ENCODE measurements at places on chromosomes 3 and 15.

- no peak for DNase-seq
Measured at GRCh38 chr3:88149101-88149508, 654 bp upstream of the C3orf38 start.

DNA sequence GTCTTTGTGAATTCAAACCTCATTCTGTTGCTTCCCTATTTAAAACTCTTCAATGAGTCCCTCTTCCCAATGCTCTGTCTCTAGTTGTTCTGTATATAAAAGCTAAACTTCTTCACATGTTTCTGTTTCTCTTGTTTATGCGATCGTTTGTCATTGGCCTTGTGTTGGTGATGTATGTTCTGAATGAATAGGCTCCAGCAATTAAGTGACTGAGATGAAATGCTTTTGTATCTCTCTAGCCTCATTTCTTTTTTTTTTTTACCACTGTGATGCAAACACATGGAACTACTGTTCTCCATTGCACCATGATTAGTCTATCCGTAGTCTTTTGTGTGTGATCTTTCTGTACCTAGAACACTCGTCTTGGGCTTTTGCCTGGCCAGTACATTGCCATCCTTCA lies 380.5 kb upstream of the TPRG1 start:
- no peak for DNase-seq

DNA sequence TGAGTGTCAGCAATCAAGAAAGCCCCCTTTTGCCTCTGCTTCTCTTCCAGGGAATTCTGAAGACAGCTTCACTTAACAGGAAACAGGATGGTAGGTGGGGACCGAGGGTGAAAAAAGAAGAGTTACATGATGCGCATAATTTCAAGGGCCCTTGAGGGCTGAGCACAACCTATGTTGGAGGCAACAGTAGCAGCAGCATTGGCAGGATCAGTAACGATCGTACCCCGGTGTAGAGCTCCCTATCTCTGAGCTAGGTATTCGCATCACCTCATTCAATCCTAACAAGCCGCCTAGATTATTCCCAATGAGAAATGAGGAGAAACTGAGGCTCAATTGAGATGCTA lies 432 bp upstream of the RAD54L2 start:
- DNase-seq, result no peak

GRCh38 chr3:47323431-47324277 lies 40.9 kb downstream of the KLHL18 start:
- no peak for DNase-seq

DNA sequence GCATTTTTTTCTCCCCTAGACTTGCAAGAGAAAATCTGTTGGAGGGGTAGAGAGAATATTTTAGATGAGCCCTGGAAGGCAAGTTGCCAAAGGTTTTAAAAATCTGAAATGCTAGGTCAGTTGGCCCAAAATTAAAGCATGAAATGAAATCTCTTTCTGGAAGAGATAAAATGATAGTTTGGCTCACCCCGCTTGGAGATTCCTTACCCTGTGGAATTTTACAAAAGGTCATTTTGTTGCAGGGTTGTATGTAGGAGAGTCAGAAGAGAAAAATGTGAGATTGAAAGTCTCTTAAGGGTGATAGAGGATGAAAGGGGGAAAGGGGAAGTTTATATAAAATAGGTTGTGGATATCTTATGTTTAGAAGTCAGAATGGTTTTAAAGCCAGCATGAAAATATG lies 277.8 kb downstream of the CD47 start:
- no peak for DNase-seq

- no peak for DNase-seq
Measured at GRCh38 chr15:90942354-90943120, 7.5 kb downstream of the UNC45A start.

- no peak for DNase-seq
Measured at GRCh38 chr15:93366387-93367100, 277.5 kb upstream of the RGMA start.

DNA sequence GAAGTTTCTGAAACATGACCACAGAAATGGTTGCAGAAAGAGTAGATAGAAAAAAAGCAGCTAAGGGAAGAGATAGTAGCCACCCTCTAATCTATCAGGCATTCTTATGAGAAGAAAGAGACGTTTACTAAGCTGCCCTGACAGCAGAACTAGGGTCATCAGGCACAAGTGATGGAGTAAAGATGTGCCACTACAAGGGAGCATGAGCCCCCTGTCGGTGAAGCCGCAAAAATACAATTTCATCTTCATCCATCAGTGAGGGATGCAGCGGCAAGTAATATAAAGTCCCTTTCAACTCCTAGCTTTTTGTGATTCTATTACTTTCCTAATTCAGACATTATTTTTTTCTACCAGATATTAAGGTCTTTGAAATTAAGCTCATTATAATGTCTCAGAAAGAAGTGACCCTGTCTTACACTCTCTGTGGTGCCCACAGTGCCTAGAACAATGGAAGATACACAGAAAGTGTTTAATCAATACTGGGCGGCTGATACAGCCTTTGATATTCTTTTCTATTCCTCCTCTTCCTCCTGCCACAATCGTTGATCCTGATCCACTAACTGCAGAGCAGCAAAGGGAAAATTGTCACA lies 651.6 kb downstream of the NTRK3 start:
- no peak for DNase-seq

DNA sequence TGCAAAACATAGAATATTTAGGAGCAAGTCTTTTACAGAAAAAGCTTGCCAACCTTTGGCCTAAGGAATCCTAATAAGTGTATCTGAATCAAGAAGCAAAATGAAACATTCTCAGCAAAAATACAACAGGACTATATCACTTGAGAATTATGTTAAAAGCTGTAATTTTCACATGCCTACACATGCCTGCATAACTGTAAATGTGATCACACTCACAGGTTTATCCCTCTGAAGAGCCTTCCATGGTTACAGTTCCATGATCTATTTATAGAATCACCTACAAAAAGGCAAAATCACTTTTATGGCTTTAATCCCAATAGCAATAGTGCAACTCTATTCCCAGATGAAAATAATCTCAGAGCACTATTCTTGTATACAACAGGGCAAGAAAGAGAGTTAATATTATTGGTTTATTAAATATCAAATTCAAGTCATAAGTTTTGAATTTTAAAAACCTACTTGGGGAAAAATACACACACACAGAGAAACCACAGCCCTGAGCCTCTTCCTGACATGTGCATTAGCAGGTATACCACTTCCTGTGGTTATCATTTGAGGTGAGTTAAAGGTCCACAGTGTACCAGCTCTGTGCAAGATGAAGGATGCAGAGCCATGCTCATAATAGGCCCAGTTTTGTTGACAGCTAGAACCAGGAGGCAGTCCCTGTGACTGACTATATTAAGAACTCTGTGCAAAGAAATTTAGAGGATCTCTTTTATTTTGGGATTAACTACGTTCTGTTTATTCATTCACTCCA lies 252.5 kb upstream of the TGFBR2 start:
- no peak for DNase-seq

DNA sequence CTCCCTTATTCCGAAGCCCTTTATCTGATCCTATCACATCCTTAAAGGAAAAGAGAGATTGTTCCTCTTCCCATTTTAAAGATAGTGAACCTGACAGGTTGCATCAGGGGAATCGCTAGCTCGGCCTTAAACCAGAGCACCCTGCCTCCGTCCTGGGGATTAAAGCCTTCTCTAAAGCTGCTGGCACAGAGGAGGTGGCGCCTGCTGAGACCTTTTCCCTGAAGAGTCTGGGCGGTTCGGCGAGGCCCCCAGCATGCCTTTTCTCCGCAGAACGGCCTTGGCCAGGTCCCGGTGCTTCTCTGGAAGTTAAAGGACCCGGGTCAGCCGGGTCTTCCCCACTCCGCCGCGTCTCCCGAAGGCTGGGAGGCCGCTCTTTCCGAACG lies 593 bp downstream of the FAM219B start:
- no peak for DNase-seq

DNA sequence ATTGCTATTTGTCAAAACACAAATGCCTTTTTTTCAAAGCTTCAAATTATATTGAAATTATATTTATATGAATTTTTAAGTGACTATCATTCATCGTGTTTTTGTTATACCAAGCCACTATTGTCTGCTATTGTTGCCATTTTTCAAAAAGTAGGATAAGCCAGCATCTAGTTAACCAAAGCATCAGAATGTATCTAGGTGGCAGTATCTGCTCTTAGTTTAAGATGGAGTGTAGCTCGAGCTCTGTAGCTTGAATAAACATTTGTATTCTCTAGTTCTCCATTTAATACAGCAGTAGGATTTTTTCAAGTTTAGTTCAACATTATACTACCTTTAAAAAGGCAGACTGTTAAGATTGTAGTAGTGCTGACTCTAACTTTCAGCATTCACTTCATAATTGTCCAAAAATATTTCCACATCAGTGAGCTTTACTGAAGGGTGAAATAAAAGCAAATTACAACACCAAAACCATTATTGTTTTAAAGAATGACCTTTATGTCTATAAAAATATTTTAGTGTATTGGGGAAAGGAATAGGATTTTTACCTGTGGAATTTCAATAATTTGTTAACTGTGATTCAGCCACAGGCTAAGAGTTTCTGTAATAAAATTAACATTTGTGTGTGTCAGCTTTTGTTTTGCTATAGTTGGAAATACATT lies 19.6 kb upstream of the C15orf61 start:
- no peak for DNase-seq

- DNase-seq, result no peak
Measured at GRCh38 chr3:131586277-131586676, 83.5 kb upstream of the MRPL3 start.

DNA sequence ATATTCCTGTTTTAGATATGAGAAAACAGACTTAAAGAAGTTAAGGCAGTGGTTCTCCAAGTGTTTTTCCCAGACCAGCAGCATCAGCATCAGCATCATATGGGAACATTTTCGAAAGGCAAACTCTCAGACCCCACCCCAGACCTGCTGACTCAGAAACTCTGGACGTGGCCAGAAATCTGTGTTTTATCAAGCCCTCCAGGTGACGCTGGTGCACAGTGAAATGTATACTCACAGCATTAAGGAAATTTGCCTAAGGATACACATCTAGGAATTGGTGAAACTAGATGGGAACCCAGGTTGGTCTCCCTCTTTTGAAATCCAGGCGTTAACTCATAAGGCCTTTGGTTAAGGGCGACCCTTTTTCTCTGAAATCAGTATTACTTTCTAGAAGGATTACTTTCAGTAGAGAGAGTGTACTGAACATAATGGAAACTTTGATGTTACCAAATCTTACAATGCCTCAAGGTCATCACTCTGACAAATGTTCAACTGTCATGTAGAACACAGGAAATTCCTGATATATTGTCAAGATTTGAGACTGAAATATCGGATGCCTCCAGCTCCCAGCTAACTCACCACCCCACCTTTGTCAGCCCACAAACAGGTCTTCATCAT lies 910.2 kb downstream of the ROBO1 start:
- DNase-seq, result no peak

- no peak for DNase-seq
Measured at GRCh38 chr3:12907296-12907695, 65.9 kb upstream of the RPL32 start.

- DNase-seq, result no peak
Measured at GRCh38 chr15:48389691-48390143, 58.5 kb downstream of the DUT start.

- no peak for DNase-seq
Measured at GRCh38 chr15:33152502-33153109, 41.9 kb downstream of the FMN1 start.

DNA sequence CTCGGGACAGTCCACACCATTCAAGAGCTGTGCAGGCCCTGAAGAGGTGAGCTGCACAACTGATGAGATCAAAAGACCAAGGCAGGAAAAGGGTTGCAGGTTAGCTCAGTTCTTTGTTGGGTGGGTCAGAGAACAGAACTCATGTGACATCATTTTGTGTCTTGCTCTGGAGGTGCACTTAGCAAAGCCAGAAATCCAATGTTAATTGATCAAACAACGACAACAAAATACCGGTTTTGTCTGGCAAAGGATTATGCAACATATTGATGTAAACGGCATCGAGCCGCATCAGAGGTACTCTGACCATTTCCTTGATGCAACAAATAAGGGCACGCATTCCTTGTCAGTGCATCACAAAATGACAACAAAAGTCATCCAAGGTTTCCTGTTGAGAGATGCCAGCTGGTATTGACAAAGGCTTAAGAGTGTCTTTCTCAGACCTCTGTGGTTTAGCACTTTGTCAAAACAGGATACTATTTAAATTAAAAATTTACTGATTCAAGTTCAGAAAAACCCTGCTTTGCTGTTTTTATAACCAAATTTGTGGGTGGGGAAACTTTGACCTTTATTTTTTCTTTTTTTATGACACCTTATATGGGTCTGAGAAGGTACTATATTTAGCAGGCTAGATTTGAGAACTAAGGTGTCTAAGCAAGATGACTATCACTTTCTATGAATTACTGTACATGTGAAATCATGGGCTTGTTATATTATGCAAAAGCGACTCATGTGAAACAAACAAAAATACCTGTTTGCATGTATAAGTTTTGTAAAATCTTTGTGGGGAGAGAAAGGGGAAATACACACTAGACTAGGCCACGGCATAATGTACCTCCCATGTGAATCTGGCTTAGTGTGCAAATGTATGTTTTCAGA lies 496.1 kb downstream of the FOXP1 start:
- peak; percentile 75 for DNase-seq

DNA sequence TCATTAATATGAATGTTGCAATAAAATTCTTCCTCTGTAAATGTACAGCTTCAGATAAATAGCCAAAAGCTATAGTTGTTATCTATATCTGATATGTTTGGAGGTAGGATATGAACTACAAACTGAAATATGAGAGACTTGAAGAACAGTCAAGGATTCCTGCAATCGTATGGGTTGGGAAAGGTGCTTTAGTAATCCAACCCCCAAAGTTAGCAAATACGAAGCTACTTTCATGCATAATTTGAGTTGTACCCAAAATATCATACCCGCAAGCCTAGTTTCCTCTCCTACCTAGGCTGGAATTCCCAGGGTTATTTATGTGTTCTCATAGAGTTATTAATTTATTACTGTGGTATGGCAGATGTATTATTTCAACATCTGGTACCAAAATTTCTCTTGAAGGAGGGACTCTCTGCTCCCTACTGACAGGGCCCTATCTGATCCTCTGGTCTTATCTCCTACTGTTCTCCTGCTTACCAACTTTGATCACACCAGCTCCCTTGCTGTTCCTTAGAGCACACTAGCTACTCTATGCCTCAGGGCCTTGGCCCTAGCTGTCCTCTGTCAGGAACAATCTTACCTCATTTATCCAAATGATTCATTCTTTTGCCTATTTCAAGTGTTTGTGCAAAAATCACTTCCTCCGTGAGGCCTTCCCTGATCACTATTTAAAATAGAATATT lies 140.4 kb upstream of the CCDC54 start:
- no peak for DNase-seq
